ENCODE measurements at places on chromosomes 11 and 22.

DNA sequence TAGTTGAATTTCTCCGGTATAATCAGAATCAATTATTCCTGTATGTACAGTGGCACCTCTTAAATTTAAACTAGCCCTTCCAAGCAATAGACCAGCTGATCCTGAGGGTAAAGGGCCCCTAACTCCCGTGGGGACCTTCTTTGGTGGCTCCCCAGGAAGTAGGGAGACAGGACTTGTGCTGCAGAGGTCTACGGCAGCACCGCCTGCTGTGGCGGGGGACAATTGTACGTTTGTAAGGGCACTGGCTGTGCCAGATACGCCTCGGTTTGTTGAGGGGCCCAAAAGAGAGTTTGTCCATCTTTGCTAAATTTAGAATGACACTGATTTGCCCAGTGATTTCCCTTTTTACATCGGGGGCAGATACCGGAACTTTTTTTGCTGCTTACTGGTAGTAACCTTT is 5.9 kb upstream of the DNAJB13 start:
- no peak for DNase-seq

- DNase-seq, result no peak
Observed at GRCh38 chr11:76667856-76668255, 2.7 kb downstream of the LRRC32 start.

GRCh38 chr11:67507242-67507863 is 609 bp downstream of the CDK2AP2 start:
- DNase-seq, result no peak

GRCh38 chr22:47125603-47126002 is 363.2 kb downstream of the TBC1D22A start:
- no peak for DNase-seq

DNA sequence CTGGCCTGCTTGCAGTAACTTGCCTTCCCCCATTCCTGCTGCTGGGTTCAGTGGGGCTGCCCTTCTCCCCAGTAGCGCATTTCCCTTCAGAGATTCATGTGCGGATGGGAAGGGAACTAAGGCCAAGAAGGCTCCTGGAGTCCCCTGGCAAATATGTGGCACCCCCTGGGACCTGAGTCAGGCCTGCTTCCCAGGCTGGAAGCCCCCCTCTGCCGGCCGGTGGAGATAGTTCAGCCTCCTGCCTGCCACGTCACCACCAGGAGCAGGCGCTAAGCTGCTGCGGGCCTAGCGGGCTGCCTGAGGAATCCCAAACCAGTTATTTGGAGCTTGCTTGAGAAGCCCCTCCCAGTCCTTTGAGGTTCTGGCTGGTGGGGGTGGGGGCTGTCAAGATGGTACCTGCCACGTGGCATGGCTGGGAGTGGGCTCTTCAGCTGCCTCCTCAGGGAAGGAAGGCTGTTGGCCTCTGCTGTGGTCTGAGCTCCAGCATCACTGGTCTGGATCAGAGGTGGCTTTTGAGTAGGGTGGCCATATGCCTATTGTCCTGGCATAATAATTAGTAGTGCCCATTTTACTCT is 2.0 kb downstream of the SERPINH1 start:
- no peak for DNase-seq

DNA sequence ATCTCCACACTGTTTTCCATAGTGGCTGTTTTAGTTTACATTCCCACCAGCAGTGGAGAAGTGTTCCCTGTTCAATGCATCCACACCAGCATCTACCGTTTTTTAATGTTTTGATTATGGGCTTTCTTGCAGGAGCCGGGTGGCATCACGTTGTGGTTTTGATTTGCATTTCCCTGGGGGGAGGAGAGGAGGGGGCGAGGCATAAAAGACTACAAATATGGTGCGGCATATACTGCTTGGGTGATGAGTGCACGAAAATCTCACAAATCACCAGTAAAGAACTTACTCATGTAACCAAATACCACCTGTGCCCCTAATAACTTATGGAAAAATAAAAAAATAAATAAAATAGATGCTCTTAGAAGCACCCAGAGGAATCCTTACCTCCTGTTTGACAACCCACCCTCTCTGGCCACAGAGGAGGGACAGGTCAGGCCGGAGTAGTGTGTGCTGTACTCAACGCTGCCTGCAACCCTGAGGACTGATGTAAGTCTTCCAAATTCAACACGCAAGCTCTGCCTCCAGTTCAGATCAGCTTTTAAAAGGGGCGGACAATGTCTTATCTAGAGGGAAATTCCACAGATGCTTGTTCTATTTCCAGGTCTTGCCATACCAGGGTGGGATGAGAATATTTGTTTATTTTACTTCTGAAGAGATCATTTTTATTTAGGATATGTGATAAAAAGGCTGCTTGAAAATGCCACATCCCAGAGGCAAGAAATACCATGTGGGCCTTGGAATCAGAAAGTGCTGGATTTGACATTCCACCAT is 329.6 kb upstream of the B3GAT1 start:
- no peak for DNase-seq

GRCh38 chr11:131299598-131300438 is 70.6 kb upstream of the NTM start:
- no peak for DNase-seq

DNA sequence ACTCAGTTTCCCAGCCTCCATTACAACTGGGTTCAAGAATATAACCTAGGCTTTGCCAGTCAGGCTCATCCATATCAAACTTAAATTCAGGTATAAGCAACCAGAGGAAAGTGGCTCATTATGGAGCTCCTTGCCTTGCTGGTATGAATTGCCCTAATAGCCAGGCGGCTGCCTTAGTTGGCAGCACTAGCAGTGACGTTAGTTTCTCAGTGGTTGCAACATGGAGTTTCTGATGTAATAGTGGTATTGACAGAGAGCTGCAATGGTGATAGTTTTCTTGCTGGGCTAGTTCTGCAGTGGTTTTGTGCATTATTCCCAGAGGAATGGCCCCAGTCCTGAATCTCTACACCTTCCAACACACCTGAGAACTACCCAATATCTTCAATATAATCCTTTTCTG is 3.8 kb upstream of the TMEM123 start:
- no peak for DNase-seq

GRCh38 chr11:72263361-72263760 is 19.4 kb upstream of the PHOX2A start:
- DNase-seq, result no peak

- no peak for DNase-seq
Observed at GRCh38 chr22:20206709-20207215, 55.9 kb upstream of the CCDC188 start.

- DNase-seq, result no peak
Observed at GRCh38 chr11:16791191-16791961, 52.9 kb downstream of the C11orf58 start.

All from renal pelvis (tissue), 12 donors.